ENCODE measurements at places on chromosomes 6 and 20. TPM values are rescaled to one million over a fixed set of nuclear protein-coding genes. Genes with fewer than 3 reads are reported as not detected.

GRCh38 chr6:38997128-38997761, 51.3 kb upstream of the GLP1R start:
- no peaks in the 10 kb centered on the region for H3K4me1 ChIP-seq
- no peaks in the 10 kb centered on the region for H3K36me3 ChIP-seq
- peaks cover 16% of the 10 kb centered on the region for H3K27me3 ChIP-seq
- no peak overlapping the region for H3K27ac ChIP-seq

DNA sequence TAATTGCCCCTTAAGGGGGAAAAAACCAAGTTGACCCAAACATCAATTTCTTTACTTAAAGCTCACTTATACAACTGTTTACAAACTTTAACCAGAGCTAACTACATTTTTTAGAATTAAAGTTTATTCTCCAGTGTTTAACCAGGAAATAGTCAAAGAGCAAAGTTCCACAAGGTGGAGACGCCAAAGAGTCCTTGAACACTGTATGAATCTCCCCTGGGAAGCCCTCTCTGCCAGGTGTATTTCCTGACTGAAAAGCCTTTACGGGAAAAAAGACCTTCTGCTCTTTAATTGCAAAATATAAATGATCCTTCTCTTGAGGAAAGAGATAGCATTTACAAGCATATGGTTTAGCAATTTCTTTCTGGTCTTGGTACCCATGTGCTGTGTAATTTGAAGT, 36.2 kb downstream of the BTBD9 start:
- no peaks in the 10 kb centered on the region for H3K27me3 ChIP-seq
- H3K4me3 ChIP-seq, result no peak overlapping the region
- no peak for DNase-seq
- H3K36me3 ChIP-seq, result no peaks in the 10 kb centered on the region
- H3K4me1 ChIP-seq, result no peaks in the 10 kb centered on the region

GRCh38 chr6:33147807-33148666, 44.2 kb downstream of the COL11A2 start:
- DNase-seq, result no peak
- H3K4me3 ChIP-seq, result no peak overlapping the region
- H3K36me3 ChIP-seq, result no peaks in the 10 kb centered on the region

GRCh38 chr20:5928836-5929715, 21.3 kb downstream of the TRMT6 start:
- H3K27ac ChIP-seq, result no peak overlapping the region
- H3K36me3 ChIP-seq, result no peaks in the 10 kb centered on the region
- no peak for DNase-seq
- H3K4me3 ChIP-seq, result no peak overlapping the region
- H3K4me1 ChIP-seq, result no peaks in the 10 kb centered on the region

- H3K27me3 ChIP-seq, result no peaks in the 10 kb centered on the region
- no peak overlapping the region for H3K4me3 ChIP-seq
- H3K27ac ChIP-seq, result no peak overlapping the region
- H3K36me3 ChIP-seq, result no peaks in the 10 kb centered on the region
- no peak for DNase-seq
- H3K4me1 ChIP-seq, result no peaks in the 10 kb centered on the region
Measured at GRCh38 chr20:19073584-19074218, 138.7 kb upstream of the SLC24A3 start.

DNA sequence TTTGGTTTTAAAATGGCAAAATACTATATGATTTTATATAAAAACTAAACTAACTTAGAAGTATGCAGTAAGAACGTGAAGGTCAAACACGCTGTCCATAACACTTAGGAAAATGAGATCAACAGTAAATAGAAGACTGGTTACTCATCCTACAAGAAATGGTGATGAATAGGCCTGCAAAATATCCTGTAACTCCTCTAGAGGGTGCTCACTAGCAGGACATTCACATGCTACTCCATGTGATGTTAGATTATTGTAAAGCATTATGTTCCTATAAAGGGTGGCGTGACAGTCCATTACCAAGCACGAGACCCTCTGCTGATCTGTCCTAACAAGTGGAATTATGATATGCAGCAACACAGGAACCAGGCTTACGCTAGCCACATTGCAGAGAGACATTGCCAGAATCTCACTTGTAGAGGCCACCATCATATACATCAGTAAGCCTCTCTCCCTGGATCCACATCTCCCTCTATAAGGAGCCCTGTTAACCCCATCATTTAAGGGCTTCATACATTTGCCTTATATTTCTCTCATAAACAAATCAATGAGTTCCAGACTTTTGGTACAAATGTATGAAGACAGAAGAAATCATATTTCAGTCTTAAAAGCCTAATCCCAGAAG, 18.0 kb upstream of the DEFB129 start:
- H3K36me3 ChIP-seq, result no peaks in the 10 kb centered on the region
- H3K4me1 ChIP-seq, result no peaks in the 10 kb centered on the region

DNA sequence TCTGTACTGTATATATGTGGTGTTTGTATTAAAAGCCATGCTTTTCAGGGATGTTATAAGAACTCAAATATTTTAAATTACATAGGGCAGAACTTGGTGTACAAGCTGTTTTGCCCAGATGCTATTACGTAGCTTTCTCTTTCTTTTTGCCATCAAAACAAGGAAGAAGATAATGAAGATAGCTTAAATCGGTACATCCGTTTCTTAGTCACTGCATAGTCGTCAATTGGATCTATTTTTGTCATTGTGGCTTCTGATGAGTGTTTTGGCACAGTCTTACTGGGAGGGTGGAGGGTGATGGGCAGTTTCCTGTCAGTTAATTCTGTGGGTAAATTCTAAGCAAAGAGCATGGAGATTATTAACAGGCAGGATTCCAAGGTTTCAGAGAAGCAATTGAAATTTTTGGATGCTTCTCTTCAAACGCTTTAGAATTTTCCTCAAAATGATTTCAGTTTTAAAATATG, 649.1 kb upstream of the GJE1 start:
- peak overlapping the region; percentile 65 for H3K27ac ChIP-seq
- no peaks in the 10 kb centered on the region for H3K36me3 ChIP-seq
- H3K27me3 ChIP-seq, result no peaks in the 10 kb centered on the region
- no peak for DNase-seq
- H3K4me1 ChIP-seq, result peaks cover 25% of the 10 kb centered on the region
- peak overlapping the region; percentile 39 for H3K4me3 ChIP-seq

- no peak overlapping the region for H3K27ac ChIP-seq
- no peak for DNase-seq
- H3K4me1 ChIP-seq, result no peaks in the 10 kb centered on the region
- H3K27me3 ChIP-seq, result no peaks in the 10 kb centered on the region
Measured at GRCh38 chr6:142530566-142530965, 228.8 kb downstream of the ADGRG6 start.

- H3K4me3 ChIP-seq, result no peak overlapping the region
- no peak for DNase-seq
- H3K27ac ChIP-seq, result no peak overlapping the region
Measured at GRCh38 chr6:39086294-39086693, 28.7 kb downstream of the SAYSD1 start.

DNA sequence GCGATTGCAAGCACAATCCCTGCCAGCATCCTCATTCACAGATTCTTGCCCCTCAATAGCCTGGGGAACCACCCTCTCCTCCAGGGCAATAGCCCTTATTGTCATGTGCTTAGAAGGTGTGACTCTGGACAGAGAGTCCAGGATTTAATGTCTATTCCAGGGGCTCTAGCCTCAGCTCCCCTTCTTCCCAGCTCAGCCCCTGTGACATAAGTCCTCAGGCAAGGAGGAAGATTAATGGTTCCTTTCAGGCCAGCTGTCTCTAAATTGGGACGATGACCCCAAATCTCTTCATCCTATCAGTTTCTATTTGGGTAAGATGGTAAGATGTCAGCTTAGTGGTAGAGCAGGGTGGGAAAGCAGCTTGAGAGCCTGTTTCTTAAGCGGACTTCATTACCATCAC, 8.1 kb downstream of the LRFN2 start:
- H3K36me3 ChIP-seq, result no peaks in the 10 kb centered on the region
- H3K4me3 ChIP-seq, result no peak overlapping the region
- DNase-seq, result no peak
- peaks cover 17% of the 10 kb centered on the region for H3K27me3 ChIP-seq
- no peaks in the 10 kb centered on the region for H3K4me1 ChIP-seq
- H3K27ac ChIP-seq, result no peak overlapping the region

DNA sequence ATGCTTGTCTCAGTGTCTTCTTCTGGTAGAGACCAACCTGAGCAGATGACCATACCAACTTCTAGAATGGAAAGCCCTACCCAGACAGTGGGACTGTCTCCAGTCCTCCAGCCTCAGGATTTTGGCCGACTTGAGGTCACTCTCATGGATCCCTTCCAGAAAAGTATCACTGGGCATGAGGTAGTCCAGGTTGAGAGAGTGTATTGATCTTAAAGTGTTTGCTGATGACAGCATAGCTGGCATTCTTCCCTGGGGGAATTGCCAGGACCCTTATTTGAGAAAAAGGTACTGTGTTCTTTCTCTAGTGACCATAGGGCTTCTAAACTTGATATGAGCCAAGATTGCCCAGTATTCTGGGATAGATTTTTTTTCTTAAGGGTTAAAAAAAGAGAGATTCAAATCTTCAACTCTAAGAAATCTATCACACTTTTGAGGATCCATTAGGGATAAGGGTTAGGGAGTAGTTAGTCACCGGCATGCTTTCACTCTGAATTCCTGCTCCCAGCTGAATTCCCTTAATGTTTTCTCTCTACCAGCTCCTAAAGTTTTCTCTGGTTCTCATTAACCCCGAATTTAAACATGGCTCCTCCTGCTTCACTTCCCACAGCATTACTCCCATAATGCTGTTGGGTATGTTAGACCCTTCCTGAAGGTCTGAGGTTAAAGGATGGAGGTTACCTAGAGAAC, 73.6 kb upstream of the FLRT3 start:
- H3K27ac ChIP-seq, result no peak overlapping the region
- H3K4me1 ChIP-seq, result no peaks in the 10 kb centered on the region
- H3K36me3 ChIP-seq, result no peaks in the 10 kb centered on the region
- H3K27me3 ChIP-seq, result no peaks in the 10 kb centered on the region
- H3K4me3 ChIP-seq, result no peak overlapping the region
- no peak for DNase-seq

- no peak overlapping the region for H3K27ac ChIP-seq
- DNase-seq, result no peak
- no peak overlapping the region for H3K4me3 ChIP-seq
- H3K4me1 ChIP-seq, result no peaks in the 10 kb centered on the region
Measured at GRCh38 chr20:46349035-46349741, 40.9 kb upstream of the CDH22 start.

DNA sequence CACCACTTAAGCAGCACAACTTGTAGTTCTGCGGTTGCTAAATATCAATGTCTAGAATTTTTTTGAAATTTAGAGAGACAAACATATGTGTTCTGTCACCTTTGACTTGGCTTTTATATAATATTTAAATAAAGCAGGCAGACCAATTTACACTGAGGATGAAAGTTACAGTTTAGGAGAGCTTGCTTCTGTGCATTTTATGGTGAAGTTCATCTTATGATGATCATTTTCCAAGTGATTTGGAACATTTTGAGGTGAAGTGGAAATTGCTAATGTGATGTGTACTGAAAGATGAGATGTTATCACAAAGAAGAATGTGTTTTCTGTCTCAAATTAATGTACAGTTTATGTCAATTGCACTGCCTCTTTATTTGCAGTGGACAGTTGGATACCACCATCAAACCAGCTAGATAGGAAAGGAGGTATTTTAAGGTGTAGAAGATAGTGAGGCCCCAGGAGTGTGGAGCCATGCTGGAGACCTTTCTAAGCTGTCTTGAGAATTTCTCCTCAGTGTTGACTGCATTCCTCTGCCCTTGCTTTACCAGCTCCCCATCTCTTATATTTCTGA, 461.9 kb downstream of the UTRN start:
- H3K27ac ChIP-seq, result no peak overlapping the region
- no peak for DNase-seq
- H3K4me3 ChIP-seq, result no peak overlapping the region
- H3K27me3 ChIP-seq, result no peaks in the 10 kb centered on the region

DNA sequence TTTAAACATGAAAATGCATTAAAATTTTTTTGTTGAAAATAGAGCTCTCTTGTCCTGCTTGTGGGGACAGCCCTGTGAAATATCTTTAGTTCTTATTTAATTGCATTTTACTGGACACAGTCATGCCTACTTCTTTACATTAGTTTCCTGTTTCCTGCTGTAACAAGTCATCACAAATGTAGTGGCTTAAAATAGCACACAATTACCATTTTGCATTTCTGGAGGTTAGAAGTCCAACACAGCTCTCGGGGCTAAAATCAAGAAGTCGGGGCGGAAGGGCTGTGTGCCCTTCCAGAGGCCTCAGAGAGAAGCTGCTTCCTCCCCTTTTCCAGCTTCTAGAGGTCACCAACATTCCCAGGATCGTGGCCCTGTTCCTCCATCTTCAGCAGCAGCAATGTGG, 29.4 kb downstream of the PNLDC1 start:
- DNase-seq, result no peak
- no peaks in the 10 kb centered on the region for H3K27me3 ChIP-seq
- no peak overlapping the region for H3K4me3 ChIP-seq
- H3K4me1 ChIP-seq, result no peaks in the 10 kb centered on the region
- no peaks in the 10 kb centered on the region for H3K36me3 ChIP-seq

DNA sequence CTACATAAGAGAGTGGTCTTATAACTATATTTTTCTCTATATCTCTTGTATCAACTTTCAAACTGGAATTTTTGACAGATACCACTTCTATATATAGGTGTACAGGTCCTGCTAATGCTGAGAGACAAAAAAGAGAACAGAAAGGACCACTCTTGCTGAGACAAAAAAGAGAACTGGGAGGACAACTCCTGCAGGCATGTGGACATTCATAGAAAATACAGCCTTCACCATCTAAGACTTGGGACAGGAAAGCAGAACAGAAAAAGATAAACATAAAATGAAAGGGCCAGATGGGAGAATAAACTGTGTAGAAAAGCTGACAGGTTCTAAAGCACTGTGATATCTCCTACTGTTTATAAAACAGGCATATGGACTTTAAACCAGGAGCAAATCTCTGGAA, 541.0 kb upstream of the ADGRB3 start:
- H3K36me3 ChIP-seq, result no peaks in the 10 kb centered on the region
- H3K27ac ChIP-seq, result no peak overlapping the region
- no peak for DNase-seq
- no peaks in the 10 kb centered on the region for H3K4me1 ChIP-seq

GRCh38 chr6:44050872-44051505, 76.3 kb downstream of the MRPL14 start:
- H3K27ac ChIP-seq, result no peak overlapping the region
- no peaks in the 10 kb centered on the region for H3K27me3 ChIP-seq
- no peaks in the 10 kb centered on the region for H3K36me3 ChIP-seq
- H3K4me1 ChIP-seq, result peaks cover 9% of the 10 kb centered on the region
- no peak overlapping the region for H3K4me3 ChIP-seq
- no peak for DNase-seq

- no peaks in the 10 kb centered on the region for H3K27me3 ChIP-seq
- no peak overlapping the region for H3K4me3 ChIP-seq
- no peak for DNase-seq
- no peak overlapping the region for H3K27ac ChIP-seq
- H3K4me1 ChIP-seq, result no peaks in the 10 kb centered on the region
Measured at GRCh38 chr6:126182650-126183311, 157.1 kb upstream of the CENPW start.

GRCh38 chr20:19830211-19830785, 72.2 kb downstream of the RIN2 start:
- no peak overlapping the region for H3K4me3 ChIP-seq
- DNase-seq, result no peak
- H3K27ac ChIP-seq, result no peak overlapping the region
- peaks cover 5% of the 10 kb centered on the region for H3K4me1 ChIP-seq

The CD24 gene
- total RNA-seq, result 63.6 TPM

The BANF2 gene
- not detected for total RNA-seq

The GRIK2 gene
- total RNA-seq, result 0.38 TPM

The SRSF12 gene
- not detected for total RNA-seq

The ERGIC3 gene
- 179 TPM for total RNA-seq

The MRPS26 gene
- total RNA-seq, result 32.0 TPM

The FUT9 gene
- total RNA-seq, result not detected

The PI3 gene
- total RNA-seq, result 4.1 TPM

The CST4 gene
- not detected for total RNA-seq
